ENCODE measurements at places on chromosomes 5 and 9.

GRCh38 chr5:40619421-40619820 lies 60.3 kb upstream of the PTGER4 start:
- no peak for DNase-seq

- DNase-seq: no peak
These were observed 211.5 kb downstream of the GAPVD1 start for GRCh38 chr9:125472926-125473701.

DNA sequence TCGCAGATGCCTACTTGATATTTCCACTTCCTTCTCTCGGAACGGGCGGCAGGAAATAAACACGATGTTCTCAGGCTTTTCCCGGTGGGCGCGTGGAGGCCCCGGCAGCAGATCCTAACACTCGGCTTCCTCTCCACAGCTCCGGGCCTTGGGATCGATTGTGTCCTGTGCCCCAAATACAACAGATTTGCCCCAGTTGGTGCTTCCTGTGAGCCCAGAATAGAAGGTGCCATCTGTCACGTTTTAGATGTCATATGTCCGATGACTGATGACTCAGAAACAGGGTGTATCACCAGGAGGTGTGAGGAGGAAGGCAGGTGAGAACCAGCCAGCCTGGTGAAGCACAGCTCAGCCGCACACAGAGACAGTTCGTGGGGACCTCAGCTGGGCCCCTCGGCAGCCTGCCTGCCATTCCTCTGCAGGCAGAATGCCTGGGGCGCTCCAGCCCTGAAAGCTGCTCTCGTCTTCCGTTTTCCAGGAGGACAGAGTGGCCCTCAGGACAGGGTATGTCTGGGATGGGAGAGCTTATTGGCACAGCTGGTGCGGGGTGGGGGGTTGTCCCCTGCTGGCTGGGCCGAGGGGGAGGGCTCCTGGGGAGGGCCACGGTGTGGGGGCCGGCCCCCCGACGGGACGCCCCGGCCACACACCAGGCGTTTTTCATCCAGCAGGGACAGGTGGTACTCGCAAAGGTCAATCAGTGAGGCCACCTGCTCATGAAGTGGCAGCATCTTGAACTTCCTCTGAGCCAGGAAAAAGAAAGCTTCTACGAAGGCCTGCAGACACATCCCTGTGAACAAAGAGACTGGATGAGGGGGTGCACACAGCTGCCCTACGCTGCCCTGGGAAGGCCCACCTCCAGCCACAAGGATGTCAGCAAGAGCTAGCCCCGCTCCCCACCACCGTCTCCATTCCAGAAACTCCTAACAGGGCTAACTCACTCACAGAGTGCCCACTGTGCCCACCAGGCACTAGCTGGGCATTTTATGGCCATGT lies 171.0 kb downstream of the DAB2IP start:
- no peak for DNase-seq

- no peak for DNase-seq
These were observed 64.8 kb downstream of the ERP44 start for GRCh38 chr9:100033877-100034551.

- no peak for DNase-seq
These were observed 66.8 kb downstream of the FBXL7 start for GRCh38 chr5:15566789-15567188.
